ENCODE measurements at places on chromosomes 1 and 21.
A peak's percentile ranks its signal among the peaks of the same experiment; 100 is the strongest.

DNA sequence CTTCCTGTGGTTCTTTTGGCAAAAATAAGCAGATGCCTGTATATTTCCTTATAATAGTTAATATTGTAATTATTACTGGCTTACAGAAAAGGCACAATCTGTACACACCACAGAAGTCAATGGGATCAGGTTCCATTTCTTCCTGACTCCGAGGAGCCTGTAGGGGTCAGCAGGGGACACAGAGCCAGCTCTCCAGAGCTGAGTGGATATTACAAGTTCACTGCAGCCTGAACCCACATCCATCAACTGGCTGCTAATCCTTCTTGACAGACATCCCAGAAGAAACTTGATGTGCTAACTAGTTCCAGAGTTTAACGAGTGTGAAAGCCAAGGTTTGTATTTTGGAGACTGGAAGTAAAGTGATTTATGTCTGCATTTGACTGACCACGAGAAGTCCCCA is 203.8 kb downstream of the LMX1A start:
- no peak for DNase-seq

DNA sequence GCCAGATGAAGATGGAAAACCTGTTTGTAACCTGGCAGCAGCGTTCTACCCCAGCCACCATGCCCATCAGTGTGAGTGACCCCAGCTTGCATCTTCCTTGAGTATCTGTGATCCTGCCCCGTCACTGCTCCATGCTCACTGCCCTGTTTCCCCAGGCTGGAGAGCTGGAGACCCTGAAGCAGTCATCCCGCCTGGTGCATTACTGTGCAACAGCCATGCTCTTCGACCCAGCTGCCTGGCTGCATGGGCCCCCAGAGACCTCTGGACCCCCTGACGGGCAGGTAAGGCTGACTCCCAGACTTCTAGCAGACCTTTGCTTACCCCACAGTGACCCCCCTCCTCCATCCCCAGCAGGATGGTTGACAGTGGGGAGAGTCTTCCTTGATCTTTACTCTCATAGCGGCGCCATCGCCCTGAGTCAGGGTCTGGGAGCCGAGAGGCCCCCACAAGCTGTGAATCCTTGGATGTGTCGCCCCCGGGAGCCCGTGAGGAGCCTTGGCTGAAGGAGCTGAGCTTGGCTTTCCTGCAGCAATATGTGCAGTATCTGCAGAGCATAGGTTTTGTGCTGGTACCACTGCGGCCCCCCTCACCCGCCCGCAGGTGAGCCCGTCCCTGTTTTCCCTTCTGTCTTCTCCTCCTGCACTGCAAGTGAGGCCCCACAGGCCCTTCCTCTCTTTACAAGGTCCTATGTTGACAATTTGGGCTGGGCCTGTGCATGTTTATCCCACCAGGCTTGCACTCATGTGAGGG is 10.4 kb downstream of the HYI start:
- DNase-seq = no peak

- peak; percentile 48 for DNase-seq
Observed at GRCh38 chr1:153532181-153532580, 3.6 kb downstream of the S100A6 start.

DNA sequence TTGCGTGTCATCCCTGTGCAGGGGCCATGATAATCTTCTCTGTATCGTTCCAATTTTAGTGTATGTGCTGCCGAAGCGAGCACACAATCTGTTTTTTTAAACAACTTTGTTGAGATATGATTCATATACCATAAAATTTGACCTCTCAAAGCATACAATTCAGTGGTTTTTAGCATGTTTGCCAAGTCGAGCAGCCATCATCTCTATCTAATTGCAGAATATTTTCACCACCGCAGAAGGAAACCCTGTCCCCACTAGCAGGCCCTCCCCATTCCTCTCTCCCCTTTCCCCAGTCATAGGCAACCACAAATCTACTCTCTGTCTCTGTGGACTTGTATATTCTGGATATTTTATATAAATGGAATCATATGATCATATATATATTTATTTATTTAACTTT is 78.7 kb upstream of the TINAGL1 start:
- no peak for DNase-seq

DNA sequence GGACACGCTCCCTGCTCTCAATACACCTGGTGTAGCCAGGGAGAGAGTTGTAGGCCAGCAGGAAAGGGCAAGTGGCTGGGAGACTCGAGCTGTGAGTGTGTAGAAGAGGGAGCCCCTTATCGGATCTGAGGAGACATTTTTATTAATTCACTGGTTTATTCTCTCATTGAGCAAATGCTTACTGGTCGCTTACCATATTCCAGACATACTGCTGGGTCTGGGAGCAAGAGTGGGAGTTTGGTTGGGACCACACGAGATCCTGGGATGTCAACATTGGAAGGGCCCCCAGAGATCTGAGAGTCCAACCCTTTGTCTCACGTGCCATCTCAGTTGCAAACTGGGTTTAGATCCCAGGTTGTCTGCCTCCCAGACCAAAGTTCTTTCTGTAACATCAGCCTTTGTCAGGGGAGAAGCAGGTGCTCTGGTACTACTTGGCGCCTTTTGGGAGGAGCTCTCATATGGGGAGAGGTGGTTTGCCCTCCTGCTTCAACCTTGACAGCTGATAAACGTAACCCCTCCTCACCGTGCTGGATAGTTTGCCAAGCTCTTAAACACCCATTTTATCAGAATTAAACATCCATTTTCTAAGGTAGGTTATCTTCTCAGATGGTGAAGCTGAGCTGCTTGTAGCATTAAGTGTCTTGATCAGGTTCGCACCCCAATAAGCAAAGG is 742 bp downstream of the TMEM222 start:
- peak; percentile 26 for DNase-seq

DNA sequence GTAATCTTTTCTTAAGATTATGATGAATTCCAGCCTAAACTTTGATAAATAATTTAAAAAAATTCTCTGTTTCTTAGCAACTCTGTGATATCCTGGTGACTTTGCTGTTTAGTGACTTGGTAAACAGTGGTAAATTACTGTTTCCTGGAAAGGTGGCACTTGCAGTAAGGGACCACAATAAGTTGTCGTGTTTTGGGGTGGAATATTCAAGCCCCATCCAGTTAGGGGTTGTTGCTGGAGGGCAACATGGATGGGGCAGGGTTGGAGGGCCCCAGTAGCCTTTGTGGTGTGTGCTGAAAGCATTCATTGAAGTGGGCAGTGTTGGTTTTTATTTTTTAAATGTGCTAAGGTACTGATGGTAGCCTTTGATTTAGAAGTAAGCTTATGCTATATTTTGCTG is 30.3 kb downstream of the PRDM2 start:
- no peak for DNase-seq

GRCh38 chr1:83619170-83619896 is 379.6 kb downstream of the TTLL7 start:
- DNase-seq = no peak

GRCh38 chr1:202264300-202264699 is 70.7 kb downstream of the LGR6 start:
- DNase-seq = no peak

- no peak for DNase-seq
Observed at GRCh38 chr21:37686991-37687810, 229.1 kb downstream of the KCNJ6 start.

GRCh38 chr21:46017148-46017547 is 35.6 kb downstream of the COL6A1 start:
- DNase-seq = no peak
